ENCODE measurements at places on chromosomes 2 and 18.

DNA sequence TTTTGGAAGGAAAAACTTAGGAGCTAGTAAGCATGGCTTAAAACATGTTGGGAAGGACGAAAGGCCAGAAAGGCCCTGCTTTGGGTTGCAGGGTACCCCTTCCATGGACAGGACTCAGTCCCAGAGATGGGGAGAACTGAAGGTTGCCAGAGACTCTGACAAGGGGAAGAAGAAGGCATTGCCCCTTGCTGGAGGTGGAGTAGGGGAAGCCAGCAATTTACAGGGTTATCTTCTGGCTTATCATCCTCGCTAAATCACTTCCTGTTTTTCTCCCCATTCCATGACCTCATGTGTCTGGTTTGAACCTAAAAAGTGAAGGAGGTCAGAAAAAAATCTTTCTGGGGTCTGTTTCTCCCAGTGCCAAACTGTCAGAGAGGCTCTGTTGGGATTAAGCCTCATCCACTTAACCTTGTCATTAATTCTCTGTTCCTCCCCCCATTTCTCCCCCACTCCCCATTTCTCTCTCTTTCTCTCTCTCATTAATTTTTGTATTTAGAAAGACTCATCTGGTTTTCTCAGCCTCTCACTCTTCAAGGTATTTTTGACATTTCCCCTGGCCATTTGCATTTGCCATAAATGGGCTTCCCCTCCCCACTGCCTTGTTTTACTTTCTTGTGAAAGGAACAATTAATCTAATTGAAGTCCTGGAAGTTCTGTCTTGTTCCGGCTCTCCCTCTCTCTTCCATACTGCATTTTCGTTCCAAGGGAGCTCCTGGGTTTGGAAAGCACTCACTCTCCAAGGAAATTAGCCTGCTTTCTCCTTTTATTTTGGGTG lies 17.4 kb downstream of the NRP2 start:
- DNase-seq = no peak

- no peak for DNase-seq
These were observed 20.0 kb downstream of the SP140L start for GRCh38 chr2:230346921-230347533.

GRCh38 chr2:102342888-102343287 lies 12.7 kb upstream of the IL18R1 start:
- no peak for DNase-seq

DNA sequence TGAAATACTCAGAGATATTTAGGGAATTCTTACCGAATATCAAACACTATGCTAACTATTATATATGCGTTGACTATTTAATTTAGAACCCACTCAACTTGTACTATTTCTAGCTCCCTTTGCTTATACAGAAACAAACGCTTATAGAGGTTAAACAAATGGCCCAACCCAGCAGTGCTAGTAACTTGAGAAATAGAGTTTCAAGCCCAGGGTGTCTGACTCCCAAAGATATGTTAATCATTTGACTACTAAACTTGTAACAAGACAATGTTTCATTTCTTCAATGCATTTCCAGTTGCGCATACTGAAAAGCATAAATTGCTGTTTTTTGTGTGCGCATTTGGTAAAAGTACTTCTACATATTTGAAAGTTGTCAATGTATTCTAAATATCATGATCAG lies 310.3 kb downstream of the GALNT13 start:
- no peak for DNase-seq

GRCh38 chr2:28457237-28457636 lies 38.6 kb upstream of the PLB1 start:
- no peak for DNase-seq

- DNase-seq = no peak
These were observed 68.1 kb downstream of the OLA1 start for GRCh38 chr2:174180165-174180724.

- DNase-seq = no peak
These were observed 2.6 kb downstream of the SCN9A start for GRCh38 chr2:166373105-166373504.

DNA sequence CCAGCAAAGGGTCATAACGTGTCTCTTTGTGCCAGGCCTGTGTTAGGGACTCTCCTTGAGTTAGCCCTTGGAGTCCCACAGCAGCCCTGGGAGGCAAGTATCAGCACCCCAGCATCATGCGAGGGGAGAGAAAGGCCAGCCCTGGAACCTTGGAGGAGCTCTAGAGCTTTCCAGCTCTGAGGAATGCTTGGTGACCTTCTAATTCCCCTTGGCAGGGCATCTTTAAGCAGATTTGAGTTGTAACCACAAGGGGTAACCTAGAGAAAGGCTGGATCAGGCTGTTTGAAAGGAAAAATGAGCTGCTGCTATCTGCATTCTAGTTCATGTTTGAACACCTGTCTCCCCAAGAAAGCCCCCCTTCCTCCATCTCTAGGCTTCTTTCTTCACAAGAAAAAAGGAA lies 23.8 kb upstream of the ODC1 start:
- DNase-seq = no peak

DNA sequence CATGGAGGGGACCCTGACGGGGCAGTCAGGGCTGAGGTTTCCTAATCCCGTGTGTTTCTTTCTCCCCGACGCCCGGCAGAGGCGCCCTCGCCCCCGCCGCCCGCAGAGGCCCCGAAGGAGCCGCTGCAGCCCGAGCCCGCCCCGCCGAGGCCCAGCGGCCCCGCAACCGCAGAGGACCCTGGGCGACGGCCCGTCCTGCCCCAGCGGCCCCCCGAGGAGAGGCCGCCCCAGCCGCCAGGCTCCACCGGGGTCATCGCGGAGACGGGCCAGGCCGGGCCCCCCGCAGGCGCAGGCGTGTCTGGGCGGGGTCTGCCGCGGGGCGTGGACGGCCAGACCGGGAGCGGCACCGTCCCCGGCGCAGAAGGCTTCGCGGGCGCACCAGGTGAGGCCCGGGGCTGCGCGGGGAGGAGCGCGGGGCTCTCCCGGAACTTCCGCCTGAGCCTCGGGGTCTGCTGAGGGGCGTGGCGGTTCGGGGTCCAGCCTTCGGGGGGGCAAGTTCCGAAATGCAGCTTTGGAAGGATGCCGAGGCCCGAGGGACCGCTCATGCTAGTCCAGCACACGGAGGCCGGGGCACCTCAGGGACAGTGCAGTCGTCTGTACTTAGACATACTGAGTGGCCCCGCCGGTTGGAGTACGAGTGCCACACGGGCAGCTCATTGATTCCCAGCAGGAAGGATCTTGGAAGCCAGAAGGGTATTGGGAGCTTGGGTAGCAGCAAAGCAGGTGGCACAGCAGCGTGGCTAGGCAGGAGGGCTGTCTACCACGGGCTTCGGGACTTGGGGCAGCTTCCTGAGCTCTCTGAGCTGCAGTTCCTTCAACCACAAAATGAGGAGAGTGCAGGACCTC lies 60.1 kb downstream of the EMILIN2 start:
- no peak for DNase-seq

DNA sequence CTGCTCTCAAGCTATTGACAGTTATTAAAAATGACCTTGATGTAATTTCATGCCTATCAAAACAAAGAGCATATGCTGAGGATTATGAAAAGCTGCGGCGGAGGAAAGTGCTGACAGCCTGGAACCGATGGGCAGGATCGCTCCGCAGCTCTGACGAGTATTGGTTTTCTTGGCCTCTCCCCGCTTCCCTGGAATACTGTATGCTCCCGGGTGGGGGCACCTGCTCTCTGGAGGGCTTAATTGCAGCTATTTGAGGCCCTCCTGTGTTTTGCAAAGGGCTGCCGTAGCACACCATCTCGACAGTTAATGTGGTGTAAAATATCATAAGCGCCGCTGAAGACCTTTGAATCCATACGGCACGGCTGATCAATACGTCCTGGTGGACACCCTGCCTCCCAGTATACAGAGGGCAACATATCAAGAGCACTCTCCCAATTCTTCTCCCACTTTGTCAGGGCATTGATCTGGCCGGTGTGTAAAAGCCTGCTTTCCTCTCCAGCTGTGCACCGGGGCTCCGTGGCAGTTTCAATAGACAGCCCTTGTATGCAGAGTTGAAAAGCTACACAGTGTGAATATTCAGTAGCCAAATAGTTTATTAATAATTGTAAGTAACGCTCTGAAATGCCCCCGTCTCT lies 662.4 kb downstream of the GALR1 start:
- DNase-seq = no peak

DNA sequence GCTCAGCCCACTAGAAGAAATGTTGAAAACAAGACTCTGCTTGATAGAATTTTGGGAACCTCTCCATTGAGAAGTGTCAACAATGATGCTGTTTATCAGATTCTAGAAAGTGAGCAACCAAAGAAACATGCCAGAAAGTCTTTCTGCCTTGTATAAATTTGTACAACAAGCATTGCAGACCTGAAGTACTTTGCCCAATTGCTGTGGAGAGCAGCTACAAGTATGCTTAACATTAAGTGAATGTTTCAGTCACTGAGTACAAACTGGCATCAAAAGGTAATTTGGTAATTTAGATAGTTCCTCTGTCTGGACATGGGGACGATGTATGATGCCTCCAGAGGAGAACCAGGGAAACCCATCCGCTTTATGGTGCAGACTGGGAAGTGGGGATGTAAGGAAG lies 33.4 kb upstream of the SKA1 start:
- DNase-seq = no peak

GRCh38 chr2:112268547-112268946 lies 6.8 kb upstream of the ZC3H6 start:
- DNase-seq = no peak

DNA sequence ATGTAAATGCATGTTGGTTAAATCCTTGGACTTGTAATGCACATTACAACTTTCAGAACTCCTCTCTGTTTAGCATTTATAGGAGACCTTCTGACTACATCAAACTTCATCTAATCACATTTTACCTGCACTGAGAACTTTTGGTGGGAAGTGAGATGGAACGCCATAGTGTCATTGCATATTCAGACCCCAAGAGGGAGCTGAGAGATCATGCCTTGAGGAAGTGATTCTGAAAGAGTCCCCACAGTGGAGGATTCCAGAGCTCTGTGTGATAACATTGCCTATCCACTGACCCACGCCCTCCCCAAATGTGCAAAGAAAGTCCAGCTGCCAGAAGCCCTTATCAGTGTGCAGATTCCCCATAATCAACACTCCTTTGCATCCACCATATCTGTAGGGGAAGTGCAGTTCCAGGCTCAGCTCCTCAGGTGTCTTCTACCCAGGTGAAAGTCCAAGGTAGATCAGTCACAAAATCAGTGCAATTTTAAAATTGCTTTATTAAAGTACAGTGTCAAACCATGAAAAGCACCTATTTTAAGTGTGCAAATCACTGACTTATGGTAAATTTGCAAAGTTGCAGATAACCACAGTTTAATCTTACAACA lies 212.4 kb downstream of the RPIA start:
- no peak for DNase-seq

DNA sequence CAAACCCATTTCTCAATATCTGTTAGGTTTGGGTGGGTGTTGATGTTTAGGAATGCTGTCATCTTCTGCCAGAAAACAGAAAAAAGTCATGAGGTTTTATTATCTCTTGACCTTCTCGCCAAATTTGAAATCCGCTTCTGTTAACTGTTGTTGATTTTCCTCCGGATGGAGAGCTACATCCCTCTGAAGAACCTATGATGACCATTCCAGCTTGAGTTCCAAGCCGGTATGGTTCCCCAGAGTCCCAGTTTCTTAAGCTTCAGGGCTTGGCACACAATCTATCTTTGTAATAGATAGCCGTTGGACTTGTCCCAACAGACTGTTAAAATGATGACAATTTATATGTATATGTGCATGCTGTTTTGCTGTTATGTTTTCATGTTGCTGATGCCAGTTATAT lies 1201.0 kb downstream of the LRP1B start:
- no peak for DNase-seq

- no peak for DNase-seq
These were observed at the start of gene OTX1 for GRCh38 chr2:63050334-63051041. Gene OTX1 (plus strand): TSS chr2:63050830. CDS start chr2:63052991, 2,161 bp downstream.

- DNase-seq = no peak
These were observed 685.4 kb upstream of the NRXN1 start for GRCh38 chr2:51717312-51717711.

DNA sequence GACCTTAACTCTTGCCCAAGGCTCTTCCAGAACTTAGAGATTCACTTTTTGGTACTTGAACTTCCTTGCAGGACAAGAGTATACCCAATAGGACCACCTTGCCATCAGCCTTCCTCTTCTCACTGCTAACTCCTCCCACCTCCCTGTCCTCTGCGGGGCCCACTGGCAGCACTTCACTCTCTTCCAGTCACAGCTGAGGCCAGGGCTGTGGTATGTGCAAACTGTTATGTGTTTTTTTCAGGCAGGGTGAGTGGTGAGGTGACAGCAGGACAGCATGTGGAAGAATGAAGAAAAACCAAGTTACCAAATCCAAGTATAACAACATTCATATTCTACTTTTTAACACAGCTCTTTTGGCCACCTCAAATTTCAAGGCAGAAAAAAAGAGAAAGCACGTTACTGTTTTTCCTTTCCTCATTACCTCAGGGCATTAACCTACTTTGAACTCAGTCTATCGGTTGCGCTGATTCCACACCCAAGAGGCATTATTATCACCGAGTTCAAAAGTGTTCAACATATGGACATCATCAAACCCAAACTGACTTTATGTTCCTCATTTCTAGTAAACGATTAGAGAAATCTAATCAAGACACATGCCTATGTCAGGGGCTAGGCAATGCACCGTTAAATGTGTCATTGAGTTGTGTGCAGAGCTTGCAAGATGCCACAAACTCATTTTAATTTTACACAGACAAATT lies 605.2 kb upstream of the SYT4 start:
- no peak for DNase-seq

GRCh38 chr2:44944102-44944951 lies 2.8 kb downstream of the SIX3 start:
- DNase-seq = no peak

GRCh38 chr2:118634876-118635275 lies 212.6 kb downstream of the EN1 start:
- no peak for DNase-seq

- DNase-seq = no peak
These were observed 34.8 kb downstream of the RRM2 start for GRCh38 chr2:10157293-10157692.

GRCh38 chr2:50646226-50646625 lies 385.7 kb downstream of the NRXN1 start:
- DNase-seq = no peak

DNA sequence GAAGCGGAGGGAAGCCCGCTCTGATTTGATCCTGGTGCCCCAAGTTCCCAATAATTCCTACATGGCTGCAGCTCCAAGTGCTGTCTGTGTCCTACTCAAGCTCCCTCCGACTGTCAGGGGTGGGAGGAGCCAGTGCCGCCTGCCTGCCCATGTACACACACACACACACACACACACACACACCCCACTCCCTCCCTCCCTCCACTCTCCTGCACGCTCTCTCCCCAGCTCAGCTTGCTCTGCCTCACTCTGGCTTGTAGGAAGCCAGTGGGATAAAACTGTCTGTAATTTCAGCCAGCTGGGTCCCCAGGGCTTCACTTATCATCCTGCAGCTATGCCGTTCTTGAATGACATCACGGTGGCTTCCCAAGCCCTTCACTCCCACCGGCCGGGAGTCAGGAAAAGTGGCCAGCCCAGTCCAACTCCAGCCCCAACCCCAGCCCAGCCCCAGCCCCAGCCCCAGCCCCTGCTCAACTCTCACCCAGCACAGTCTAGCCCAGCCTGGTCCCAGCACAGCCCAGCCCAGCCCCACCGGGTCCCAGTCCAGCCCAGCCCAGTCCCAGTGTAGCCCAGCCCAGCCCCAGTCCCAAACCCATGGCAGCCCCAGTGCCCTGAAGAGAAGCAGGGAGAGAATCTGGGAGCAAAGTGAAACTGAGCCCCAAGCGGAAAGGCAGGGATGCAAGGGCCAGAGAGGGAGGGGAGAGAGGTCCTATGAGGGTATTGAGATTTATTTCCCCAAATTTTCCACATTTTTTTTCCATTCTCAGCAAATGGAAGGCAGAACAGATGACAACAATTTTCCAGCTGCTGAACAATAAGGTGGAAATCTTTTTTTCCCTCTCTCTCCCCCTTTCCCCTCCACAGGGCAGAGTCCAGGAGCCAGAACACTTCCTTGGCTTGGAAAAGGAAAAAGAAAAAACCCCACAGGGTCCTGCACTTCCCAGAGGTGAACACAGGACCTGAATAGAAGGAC lies 144.0 kb downstream of the TNS1 start:
- no peak for DNase-seq
